Renal cortical epithelial cell (primary cell): ENCODE measurements at places on chromosomes 7 and 10.

GRCh38 chr7:141189231-141189630, 115.4 kb downstream of the TMEM178B start:
- no peak for DNase-seq

DNA sequence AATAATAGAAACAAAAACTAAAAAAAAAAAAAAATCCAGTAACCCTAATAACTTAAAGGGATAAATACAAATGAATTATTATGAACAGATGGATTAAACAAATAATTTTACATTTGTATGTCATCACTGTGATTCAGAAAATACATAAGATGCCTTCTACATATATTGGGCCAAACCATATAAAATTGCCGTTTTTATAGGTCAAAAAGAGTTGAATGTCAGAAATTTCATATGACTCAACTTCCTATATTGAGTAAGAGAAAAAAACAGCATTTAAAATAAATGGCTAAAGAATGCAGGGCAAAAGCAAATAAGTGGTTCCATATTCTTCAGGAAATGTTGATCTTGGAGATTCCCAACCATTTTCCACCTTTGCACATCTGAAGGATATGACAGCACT, 9.4 kb downstream of the SLC35B4 start:
- no peak for DNase-seq

DNA sequence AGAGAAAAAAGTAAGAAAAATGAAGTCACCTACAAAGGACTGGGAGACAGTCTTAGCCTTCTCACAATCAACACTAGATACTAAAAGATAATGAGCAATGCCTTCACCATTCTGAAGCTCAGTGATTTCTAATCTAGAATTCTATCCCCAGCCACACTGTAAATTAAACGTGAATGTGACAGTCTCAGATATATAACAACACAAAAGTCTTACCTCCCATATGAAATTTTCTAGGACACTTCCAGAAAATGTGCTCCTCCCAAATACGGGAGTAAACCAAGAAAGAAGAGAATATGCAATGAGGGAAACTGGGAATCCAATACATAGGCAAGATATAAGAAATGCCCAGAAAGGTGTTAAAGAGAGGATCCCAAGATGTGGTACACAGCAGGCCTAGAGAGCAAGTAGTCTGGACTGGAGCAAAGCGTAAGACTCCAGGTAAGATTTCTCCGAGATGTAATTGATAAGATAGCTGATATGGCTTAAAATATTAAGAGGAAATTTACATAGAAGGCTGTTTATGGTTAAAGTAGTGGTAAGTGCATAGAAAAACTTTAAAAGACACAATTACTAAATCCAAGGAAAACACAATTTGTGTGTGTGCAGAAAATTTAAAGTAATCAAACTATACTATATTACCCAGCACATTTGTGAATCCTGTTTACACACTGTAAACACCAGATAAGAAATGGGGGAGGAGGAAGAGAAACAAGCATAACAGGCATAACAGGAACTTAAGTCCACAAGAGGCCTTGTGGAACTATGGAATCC, 44.1 kb downstream of the SGMS1 start:
- DNase-seq = no peak

GRCh38 chr7:132806834-132807233, 230.6 kb upstream of the PLXNA4 start:
- no peak for DNase-seq

- no peak for DNase-seq
These were observed 4.7 kb upstream of the EIF5AL1 start for GRCh38 chr10:79507440-79508167.

DNA sequence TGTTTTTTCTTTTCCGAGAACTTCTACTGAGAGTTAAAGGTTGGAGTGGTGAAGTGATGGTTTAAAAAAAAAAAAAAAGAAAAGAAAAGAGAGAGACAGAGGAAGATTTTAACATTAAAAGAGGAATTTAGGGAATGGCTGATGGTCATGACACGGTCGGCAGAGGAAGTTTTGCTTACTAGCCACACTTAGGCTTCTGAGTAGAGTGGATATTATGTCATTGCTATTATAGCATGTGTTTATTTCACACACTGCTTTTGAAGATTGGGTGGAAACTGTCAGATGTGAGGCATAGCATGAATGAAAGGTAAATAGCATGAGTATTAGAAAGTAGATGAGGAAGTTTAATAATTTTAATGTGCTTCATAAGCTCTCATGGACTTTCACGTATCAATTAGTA, 2.5 kb downstream of the KAT6B start:
- no peak for DNase-seq

DNA sequence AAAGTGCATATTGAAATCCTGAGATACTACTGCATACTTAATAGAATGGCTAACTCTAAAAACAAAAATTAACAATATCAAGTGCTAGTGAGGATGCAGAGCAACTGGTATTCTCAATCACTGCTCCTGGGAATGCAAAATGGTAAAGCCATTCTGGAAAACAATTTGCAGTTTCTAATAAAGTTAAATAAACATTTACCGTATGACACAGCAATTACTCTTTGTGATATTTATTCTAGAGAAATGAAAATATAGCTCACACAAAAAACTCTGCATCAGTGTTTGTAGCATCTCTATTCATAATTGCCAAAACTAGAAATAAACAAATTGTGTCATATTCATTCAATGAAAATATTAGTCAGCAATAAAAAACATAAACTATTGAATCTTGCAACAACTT, 255.0 kb upstream of the DKK1 start:
- DNase-seq = no peak

DNA sequence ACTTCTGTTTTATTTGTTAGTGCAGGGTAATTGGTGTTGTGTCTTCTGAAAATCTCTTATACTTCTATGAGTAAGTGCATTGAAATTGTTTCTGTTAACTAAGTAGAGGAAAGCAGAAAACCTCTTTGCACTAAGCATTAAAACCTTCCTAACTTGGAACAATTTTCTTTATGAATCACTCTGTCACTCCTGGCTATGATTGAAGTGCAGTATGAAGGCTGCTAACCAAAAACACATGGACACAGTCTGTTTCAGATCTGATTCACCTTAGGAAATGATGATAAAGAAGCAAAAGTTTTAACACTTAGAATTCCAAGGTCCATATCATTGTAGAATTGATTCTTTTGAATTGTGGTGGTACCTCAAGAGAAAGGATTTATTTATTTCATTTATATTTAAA, 41.9 kb downstream of the MET start:
- peak; percentile 54 for DNase-seq

DNA sequence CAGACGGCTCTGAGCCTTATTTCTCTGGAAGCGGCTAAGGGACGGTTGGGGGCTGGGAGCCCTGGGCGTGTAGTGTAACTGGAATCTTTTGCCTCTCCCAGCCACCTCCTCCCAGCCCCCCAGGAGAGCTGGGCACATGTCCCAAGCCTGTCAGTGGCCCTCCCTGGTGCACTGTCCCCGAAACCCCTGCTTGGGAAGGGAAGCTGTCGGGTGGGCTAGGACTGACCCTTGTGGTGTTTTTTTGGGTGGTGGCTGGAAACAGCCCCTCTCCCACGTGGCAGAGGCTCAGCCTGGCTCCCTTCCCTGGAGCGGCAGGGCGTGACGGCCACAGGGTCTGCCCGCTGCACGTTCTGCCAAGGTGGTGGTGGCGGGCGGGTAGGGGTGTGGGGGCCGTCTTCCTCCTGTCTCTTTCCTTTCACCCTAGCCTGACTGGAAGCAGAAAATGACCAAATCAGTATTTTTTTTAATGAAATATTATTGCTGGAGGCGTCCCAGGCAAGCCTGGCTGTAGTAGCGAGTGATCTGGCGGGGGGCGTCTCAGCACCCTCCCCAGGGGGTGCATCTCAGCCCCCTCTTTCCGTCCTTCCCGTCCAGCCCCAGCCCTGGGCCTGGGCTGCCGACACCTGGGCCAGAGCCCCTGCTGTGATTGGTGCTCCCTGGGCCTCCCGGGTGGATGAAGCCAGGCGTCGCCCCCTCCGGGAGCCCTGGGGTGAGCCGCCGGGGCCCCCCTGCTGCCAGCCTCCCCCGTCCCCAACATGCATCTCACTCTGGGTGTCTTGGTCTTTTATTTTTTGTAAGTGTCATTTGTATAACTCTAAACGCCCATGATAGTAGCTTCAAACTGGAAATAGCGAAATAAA, 175.5 kb downstream of the RNF216 start:
- no peak for DNase-seq

DNA sequence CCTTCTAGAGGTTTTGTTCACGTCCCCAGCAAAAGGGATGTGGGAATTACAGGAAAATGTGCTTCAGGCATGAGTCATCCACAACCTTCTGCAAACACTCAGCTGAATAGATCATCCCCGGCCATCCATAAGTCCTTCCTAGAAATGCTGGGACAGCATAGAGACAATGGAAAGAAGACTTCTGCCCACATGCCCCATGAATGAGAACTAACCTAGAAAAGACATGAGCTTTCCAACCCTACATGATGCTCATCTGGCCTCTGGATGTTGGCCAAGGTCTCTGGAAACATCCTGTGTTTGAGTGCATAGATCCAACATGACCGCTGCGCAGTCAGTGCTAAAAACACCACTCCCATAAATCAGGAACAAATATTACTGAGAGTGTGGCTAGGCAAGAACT, 277.5 kb downstream of the PLXNA4 start:
- DNase-seq = peak; percentile 64

- no peak for DNase-seq
These were observed 26.0 kb downstream of the WDR86 start for GRCh38 chr7:151383638-151384351.

- DNase-seq = peak; percentile 18
These were observed 2.8 kb upstream of the FLNC start for GRCh38 chr7:128827248-128827958.

- DNase-seq = peak; percentile 22
These were observed 7.4 kb upstream of the TTYH3 start for GRCh38 chr7:2624293-2624886.

GRCh38 chr7:12601302-12601869, 30.9 kb downstream of the SCIN start:
- no peak for DNase-seq

GRCh38 chr7:151276666-151277590, 28.4 kb upstream of the SMARCD3 start:
- DNase-seq = peak; percentile 20

- DNase-seq = no peak
These were observed 48.2 kb upstream of the LAMB4 start for GRCh38 chr7:108178398-108178797.

DNA sequence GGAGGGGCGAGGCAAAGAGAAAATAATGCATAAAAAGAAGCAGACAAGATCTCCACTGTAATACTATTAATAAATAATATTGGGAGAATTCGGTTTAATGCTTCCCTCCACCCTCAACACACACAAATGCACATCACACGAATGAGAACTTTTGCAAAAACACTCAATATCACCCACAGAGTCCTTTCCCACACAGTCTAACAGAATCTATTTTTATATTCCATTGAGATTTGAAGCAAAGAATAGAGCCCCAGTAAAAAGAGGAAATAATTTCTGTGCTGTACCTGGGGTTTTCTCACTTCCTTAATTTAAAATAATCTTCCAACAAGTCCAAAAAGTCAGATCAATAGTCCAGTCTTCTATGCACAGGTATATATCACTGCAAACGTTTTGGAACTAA, 17.0 kb downstream of the PIK3AP1 start:
- no peak for DNase-seq

- DNase-seq = no peak
These were observed 402.0 kb upstream of the LRRN3 start for GRCh38 chr7:110688908-110689307.

DNA sequence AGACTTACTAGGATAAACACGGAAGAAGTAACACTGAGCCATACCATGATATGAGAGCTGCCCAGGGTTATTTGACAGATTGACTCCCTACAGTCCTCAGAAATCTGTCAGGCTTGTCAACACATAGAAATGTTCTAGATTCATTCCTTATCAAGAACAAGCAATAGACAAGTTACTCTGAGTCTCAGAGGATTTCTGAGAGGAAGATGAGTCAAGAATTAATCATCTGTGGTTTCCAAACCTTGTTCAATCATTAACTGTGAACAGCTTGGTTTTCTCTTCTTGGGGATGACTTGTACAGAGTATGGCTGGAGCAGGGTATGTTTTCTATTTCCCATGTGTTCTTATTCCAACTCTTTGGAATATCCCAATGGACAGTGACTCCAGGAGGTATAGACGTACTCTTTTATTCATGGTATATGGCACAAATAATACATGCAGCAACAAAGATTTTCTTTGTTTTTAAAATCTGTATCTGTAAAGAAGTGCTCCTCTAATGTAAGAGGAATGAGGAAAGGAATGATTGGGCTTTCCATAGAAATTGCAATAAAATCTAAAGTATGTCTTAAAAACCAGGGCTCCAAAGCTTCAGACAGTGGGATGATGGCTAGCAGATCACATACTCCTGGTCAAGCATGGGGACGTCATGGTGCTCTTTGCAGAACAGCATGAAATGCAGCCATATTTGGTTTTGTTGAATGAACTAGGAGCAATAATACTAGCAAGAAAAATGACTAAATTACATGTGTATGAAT, 11.9 kb upstream of the SFR1 start:
- peak; percentile 98 for DNase-seq

GRCh38 chr7:70414368-70414767, 717.6 kb upstream of the GALNT17 start:
- no peak for DNase-seq

GRCh38 chr7:128812514-128813168, 17.6 kb upstream of the FLNC start:
- no peak for DNase-seq

- no peak for DNase-seq
These were observed 416.9 kb upstream of the MKI67 start for GRCh38 chr10:128543151-128543550.

GRCh38 chr7:30154111-30154587, 19.4 kb downstream of the MTURN start:
- no peak for DNase-seq

DNA sequence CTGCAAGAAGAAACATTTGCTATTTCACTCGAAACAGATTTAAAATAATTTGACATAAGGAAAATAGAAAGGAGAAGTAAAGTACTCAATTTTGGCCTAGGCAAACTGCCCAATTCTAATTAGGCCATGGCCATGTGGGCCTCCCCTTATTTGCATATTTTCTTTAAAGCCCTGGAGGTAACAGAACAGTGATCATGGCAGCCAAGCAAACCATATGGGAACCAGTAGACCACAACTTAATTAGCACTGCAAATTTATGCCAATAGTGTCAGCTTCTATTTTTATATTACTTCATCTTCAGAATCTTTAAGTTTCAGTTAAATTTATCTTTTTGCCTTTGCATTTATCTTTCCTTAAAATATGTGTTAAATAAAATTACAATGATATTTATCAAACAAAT, 63.3 kb upstream of the THSD7A start:
- no peak for DNase-seq

DNA sequence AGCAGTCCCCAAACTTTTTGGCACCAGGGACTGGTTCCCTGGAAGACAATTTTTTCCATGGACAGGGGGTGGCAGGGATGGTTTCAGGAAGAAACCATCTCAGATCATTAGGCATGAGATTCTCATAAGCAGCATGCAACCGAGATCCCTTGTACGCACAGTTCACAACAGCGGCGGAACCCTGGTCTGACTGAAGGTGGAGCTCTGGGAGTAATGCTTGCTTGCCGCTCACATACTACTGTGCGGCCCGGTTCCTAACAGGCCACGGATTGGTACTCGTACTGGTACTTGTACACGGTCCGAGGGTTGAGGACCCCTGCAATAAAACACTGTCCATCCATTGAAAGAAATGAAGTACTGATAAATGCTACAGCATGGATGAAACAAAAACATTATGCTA, 32.8 kb downstream of the MKRN1 start:
- no peak for DNase-seq
